ENCODE measurements at places on chromosomes 12 and 14.

GRCh38 chr14:100832311-100832960 lies 6.5 kb downstream of the MEG3 start:
- DNase-seq: no peak

- DNase-seq: peak; percentile 90
Observed at GRCh38 chr14:54253195-54253947, 143.4 kb upstream of the CDKN3 start.

DNA sequence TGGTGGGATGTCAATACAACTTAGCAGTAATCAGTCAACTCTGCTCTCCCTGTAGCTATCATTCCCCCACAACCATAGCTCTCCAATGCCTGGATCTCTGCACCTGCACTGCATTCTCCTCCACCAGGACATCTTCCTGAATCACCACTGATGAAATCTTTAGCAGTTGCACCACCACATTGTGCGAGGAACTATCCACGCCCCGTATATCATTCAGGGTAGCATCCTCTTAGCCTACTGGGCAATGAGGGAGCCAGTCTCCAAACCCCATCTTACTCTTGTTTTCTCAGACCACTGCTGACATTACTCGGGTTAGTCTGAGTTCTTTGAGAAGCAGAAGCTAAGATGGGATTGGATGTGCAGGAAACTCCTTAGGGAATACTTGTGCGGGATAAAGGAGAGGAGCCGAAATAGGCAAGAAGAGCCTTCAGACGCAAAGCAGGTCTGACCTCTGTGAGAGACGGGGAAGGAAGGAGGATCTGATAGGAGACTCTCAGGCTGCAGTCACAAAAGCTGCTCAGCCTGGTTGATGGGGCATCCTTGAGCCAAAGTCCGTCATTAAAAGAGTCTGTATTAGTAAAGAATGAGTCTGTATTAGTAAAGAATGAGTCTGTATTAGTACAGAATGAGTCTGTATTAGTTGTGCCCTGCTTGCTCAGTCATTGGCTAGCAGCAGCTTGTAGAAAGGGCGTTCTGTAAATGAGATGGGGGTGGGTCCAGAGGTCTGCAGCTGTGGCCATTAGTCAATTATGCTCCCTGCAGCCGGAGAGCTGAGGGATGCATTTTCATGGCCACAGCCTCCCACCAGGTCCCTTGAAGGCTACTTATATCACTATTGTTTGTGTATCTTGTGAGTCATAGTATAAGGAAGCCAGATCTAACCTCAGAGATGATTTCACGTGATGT lies 49.6 kb upstream of the RASSF3 start:
- peak; percentile 93 for DNase-seq

GRCh38 chr14:104558231-104559027 lies 21.1 kb upstream of the C14orf180 start:
- no peak for DNase-seq

DNA sequence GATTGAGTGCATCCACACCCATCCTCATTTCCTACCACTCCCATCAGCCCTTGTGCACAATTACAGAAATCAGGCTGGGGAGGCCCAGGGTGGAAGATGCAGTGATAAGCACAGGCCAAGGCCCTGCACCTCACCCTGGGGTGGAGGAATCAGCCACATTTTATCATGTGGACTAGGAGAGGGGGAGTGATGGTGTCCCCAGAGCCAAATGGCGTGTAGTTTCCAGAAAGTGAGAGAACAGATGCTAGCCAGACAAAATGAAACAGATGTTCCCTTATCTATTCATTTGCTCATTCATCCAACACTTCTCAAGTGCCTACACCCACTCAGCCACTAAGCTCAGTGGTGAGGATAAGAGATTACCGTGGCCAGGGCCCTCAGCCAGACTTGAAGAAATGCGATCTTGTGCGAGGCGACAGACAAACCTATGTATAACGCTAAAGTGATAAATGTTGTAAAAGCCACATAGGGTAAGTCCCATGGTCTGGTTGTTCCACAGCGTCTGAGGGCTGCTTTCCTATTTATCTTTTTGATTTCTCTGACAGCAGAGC lies 93.6 kb downstream of the STAB2 start:
- DNase-seq: no peak

DNA sequence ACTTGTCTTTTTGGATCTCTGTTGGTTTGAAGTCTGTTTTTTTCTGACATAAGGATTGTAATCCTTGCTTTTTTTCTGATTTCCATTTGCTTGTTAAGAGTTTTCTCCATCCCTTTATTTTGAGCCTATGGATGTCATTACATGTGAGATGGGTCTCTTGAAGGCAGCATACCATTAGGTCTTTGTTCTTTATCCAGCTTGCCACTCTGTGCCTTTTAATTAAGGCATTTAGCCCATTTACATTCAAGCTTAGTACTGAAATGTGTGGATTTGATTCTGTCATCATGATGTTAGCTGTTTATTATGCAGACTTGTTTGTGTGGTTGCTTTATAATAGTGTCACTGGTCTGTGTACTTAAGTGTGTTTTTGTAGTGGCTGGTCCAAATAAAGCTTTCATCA lies 100.0 kb downstream of the CCDC91 start:
- DNase-seq: no peak

DNA sequence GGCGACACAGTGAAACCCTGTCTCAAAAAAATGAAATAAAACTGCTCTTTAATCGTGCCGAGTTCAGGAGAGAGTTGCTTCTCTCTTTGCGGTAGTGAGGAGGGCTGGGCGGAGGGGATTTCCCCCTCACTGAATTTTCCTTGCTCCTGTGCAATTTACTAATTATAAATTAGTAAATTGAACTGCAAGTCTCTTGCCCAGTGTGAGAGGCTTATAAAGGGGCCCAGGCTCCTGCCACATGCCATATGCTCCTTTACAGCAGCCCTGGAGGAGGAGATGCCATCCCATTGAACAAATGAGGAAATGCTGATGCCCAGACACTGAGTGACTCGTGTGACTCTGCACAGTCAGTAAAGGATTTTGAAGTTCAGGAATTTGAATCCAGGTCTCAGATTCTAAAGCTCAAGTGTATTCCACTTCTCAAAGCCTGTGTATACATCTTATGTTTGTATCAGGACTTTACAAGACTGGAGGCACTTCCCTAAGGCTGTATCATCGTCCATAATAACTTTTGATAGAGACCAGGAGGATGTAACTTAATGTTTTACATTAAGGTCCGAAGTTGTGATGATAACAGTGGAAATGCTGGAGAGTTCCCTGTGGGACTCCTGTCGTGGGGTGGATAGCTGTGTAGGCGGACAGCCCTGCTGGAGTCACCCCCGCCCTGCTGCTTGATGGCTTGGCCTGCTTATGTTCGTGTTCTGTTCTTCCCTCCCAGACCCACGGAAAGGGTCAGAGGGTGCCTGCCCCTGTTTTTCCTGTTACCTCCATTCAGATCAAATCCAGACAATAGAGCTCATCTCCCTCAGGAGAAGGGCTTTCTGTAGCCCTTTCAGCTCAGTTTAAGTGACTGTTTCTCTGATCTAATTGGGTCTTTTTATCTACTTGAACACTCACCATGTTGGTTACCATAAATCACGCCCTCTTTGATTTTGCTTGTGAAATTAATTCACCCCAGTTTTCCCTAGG lies 13.9 kb downstream of the PELI2 start:
- DNase-seq: no peak

GRCh38 chr12:52399756-52400155 lies 6.4 kb downstream of the KRT82 start:
- DNase-seq: no peak

DNA sequence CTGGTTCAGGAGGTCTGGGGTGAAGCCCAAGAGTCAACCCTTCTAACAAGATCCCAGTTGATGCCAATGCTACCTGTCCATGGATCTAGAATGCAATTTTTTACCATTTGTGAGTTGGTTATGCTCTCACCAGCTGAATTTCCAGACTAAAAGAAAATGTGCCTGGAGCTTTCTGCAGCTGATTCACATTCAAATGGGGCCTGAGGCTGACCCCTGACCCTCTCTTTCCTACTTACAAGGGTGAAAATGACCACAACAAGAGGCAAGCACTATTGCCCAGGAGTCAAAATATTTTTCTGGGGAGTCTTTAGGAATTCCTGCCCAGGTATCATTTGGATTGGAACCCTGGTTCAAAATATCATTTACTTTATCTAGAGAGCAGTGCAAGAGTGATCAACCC lies 159.1 kb downstream of the SAMD4A start:
- DNase-seq: no peak

DNA sequence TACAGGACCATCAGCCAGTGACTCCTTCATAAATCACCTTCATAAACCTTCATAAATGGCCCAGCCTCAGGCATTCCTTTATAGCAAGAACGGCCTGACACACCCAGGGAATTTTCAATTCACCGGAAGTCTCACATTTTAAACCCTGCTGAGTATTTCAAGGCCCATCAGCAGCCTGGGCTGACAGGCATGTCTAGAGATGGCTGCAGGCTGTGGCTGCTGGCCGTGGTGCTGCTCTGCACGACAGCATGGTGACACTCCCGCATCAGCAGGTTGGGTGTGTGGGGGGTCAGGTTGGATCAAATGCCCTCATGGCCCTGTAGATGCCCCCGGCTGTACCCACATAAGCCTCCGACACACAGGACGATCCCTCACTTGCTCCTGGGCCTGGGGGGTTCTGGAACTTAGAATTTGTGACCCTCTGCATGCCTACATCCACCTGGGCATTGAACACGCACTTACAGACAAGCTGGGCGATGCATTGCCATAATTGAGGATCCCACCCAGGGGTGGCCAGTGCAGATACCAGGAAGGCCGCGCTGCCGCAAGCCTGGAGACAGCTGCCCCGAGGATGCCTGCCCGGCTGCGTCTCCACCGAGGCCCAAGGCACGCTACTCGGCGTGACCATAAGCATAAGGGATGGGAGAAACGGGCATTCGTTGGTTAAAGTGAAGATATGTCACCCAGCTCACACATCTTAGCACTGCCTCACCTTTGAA lies 124.3 kb downstream of the PIWIL1 start:
- DNase-seq: no peak

GRCh38 chr14:78950649-78951048 lies 780.5 kb downstream of the NRXN3 start:
- peak; percentile 65 for DNase-seq

DNA sequence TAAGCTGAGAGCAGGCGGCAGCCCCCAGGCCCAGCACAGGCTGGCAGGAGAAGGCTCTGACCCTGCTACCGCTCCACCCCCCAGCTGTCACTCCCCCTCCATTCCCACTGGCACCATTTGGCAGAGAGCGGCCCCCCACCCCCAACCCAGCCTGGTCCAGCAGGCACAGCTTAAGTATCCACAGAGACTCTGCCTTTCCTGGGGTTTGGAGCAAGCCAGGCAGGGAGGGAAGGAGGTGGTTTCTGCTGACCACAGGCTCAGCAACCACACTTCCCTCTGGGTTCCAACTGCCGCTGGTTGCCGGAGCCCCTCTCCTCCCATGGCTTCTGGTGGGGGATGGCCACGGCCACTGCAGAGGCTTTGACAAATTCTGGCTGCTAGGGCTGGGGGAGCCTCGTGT lies 30.5 kb upstream of the CCND2 start:
- DNase-seq: no peak

GRCh38 chr14:63322897-63323573 lies 4.3 kb upstream of the GPHB5 start:
- DNase-seq: no peak

- DNase-seq: no peak
Observed at GRCh38 chr12:47943623-47944340, 19.6 kb upstream of the TMEM106C start.

DNA sequence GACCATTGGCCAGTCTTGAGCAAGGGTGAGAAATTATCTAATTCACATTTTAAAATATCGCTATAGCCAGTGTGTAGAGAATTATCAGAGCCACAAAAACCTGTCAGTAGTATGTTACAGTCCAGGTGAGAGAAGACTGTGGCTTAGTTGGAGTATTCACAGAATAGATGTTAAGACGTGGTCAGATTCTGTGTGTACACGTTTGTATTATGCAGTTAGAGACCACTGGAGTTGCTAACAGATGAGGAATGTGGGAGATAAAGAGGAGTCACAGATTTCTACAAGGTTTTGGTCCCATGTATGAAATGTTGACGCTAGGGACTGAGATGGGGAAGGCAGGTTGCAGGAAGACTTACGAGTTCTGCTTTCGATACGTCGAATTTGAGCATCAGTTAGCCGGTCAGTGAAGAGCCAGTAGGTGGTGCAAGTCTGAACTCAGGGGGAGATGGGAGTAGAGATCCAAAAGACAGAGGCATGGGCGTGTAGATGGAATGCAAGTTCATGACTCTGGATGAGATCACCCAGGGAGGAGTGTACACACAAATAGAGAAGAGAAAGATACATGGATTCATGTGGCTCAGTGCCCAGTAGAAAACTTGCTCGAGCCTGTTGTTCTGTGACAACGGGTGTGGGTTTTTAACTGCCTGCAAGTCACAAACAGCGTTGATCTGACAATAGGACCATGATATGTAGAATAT lies 114.8 kb upstream of the FLRT2 start:
- peak; percentile 97 for DNase-seq

DNA sequence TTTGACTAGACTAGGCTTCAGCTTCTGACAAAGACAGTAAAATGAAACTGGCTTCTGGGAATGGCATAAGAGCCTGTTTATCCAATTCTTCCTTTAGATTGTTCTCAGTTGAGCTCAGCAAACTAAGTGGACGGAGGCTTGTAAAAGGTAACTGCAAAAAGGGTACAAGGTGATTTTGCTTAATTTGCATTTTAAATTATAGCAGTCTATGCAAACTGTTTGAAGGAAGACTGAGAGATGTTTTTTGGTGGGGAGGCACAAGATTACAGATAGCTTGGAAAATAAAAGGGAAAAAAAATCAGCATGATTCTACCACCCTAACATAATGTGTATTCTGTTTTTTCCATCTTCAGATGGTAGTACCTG lies 5.0 kb downstream of the SUSD6 start:
- DNase-seq: no peak

GRCh38 chr12:72246370-72246769 lies 25.8 kb upstream of the TRHDE start:
- DNase-seq: peak; percentile 32

DNA sequence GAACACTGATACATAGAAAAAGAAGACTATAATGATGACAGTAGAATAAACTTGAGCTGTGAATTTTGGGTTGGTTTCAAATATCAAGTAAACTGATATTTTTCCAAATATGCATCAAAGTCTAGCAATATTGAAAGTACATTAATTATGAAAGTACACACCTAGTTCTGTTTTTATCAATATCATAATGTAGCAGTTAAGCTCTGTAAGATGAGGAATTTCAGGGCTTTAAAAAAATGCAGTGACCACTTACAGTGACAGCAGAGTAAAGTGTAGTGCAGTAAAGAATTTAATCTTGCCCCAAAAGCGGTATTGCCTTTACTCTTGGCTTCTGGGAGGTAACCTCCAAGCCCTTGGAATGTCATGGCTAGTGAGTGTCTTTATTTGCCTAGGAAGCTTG lies 102.9 kb upstream of the ABCD2 start:
- no peak for DNase-seq

- DNase-seq: peak; percentile 72
Observed at GRCh38 chr12:51823875-51824565, 24.5 kb downstream of the FIGNL2 start.

DNA sequence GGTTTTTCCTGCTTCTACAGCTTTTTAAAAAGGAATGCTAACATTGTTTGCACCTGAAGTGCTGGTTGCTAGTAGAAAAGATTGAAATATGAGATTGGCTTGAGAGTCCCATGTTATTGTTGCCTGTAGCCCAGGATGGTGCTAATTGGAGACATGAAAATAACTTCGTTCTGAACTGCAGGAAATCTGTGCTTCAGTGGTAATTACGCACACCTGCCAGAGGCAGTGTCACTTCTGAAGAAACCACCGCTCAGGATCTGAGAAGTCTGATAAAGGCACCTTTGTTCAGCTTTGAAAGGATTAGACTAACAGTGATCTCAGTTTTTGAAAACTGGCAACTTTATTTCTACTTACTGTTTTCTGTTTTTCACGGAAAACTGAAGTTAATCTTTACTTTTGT lies 15.5 kb upstream of the ATP6V0A2 start:
- DNase-seq: no peak

- DNase-seq: peak; percentile 55
Observed at GRCh38 chr12:67482751-67483661, 165.5 kb upstream of the DYRK2 start.

Data from EL (cell line).